ENCODE measurements at places on chromosomes 2 and 18.
A peak's percentile ranks its signal among the peaks of the same experiment; 100 is the strongest.

DNA sequence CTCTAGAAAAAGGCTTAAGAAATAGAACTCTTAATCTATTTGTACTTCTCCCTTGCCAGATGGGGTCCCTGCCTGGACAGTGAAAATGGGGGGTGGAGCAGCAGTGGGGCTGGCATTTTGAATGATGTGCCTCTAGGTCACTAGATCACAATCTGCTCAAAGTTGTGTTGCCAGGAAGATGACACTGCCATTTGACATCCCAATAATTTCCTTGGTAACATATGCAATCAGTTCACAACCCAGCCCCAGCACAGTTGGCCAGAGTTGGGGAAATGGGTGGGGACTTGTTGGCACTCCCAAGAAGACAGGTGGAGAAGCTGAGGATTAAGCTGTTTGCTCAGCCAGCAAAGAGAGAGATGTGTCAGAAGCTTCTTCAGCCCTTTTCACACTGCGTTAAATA lies 558.3 kb upstream of the KLHL29 start:
- DNase-seq: no peak

GRCh38 chr2:230751062-230751461 lies 38.4 kb downstream of the CAB39 start:
- peak; percentile 74 for DNase-seq

- DNase-seq: no peak
Observed at GRCh38 chr2:122692400-122693083, 937.1 kb downstream of the TSN start.

- no peak for DNase-seq
Observed at GRCh38 chr2:80852808-80853139, 548.2 kb upstream of the LRRTM1 start.

- DNase-seq: peak; percentile 58
Observed at GRCh38 chr18:22977847-22978701, 44.9 kb downstream of the RBBP8 start.

DNA sequence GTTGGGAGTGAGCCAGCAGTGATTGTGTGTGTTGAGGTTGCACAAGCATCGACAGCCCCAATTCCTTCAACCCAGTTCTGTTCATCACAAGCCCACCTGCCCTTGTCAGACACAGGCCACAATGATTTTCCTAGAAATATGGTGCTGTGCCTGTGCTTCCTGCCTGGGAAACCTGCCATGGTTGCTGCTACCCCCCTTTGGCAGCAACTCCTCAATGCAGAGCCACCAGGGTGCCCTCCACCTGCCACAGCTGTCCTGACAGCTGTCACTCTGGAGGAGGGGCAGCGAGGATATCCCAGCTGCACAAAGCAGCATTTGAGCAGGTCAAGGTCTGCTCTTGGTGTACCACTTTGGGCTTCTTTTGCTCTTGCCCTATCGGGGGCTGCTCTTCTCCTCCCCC lies 27.1 kb downstream of the SMIM21 start:
- no peak for DNase-seq

GRCh38 chr18:74438091-74438490 lies 19.0 kb downstream of the DIPK1C start:
- DNase-seq: no peak

DNA sequence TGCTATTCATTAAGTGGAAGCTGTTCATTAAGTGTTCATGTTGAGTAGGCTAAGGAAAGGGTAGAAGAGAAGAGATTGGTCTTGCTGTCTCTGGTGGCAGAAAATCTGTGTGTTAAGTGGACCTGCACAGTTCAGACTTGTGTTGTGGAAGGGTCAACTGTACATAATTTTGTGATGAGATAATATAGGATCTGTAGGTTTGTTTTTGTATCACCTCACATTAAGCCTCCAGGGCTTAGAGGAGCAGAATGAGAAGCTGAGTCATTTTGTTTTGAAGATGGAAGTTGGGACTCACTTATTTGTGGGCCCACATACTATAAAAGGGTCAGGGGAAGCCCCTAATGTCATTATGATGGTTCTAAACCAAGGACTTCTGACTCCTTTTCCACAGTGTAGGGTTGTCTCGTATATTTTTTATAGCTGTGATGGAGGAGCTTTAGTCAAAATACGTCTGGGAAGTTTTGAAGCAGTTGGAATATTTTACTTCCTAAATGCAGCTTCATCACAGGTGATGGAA lies 18.2 kb downstream of the PMS1 start:
- DNase-seq: no peak

- DNase-seq: no peak
Observed at GRCh38 chr2:236932831-236933361, 152.8 kb upstream of the COPS8 start.

DNA sequence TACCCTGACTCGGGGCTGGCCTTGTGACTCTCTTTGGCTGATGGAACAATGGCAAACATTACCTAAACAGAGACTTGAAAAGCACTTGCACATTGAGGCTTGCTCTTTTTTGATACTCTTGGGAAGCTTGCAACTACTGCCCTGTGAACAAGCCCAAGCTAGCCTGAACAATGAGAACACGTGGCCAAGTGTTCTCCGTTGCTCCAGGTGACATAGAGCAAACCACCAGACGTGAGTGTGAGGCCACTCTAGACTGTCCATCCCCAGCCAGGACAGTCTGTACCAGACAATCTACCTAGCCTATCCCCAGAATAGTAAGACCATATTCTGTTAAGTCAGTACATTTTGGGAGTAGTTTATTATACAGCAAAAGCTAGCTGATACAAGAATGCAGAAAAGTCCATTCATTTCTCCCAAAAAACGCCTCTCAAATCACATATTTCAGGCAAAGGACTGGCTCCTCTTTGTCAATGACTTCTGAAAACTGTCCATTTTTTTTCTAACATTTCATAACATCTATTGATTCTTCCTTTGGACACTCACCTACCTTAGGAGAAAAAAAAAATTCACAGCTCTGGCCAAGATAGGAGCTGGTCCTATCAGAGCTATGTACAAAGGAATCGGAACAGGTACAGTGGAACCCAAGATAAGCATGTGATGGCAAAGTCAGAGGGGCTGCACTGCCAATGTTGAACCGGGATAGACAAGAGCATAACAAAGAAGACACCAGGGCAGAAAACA lies 142.1 kb upstream of the PKDCC start:
- no peak for DNase-seq

- peak; percentile 39 for DNase-seq
Observed at GRCh38 chr2:67260343-67261277, 136.5 kb upstream of the ETAA1 start.
